Endodermal cell (in vitro differentiated cells): ENCODE measurements at places on chromosomes 3 and 15.

GRCh38 chr3:197431346-197431910, 124.3 kb downstream of the BDH1 start:
- DNase-seq, result no peak

DNA sequence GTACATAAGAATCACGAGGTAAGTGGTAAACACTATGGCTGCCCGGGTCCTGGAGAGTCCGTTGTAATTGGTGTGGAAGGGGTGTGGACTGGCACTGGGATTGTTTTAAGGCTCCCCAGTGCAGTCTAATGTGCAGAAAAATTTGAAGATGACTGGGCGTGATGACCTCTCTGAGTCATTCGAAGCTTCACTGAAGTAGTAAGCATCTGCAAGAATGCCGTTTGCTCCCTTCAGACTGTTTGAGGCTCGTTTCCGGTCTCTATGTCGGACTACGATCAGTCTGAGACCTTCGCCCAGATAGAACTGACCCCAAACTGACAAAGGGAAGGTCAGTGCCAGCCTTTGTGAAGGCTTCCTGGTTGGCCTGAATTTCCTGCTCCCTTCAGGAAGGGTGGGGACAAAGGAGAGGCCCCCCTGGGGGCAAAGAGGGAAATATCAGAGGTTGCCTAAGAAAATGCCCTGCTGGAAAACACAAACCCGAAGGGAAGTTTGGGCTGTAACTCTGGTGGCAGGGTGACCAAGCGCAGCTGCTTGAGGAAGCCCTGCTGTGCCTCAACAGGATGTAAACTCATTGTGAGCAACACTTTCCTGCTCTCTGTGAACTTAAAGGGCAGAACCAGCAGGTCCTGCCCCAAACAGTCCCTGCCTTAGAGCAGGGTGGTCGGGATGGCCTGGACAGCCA, 34.6 kb downstream of the BTD start:
- no peak for DNase-seq

DNA sequence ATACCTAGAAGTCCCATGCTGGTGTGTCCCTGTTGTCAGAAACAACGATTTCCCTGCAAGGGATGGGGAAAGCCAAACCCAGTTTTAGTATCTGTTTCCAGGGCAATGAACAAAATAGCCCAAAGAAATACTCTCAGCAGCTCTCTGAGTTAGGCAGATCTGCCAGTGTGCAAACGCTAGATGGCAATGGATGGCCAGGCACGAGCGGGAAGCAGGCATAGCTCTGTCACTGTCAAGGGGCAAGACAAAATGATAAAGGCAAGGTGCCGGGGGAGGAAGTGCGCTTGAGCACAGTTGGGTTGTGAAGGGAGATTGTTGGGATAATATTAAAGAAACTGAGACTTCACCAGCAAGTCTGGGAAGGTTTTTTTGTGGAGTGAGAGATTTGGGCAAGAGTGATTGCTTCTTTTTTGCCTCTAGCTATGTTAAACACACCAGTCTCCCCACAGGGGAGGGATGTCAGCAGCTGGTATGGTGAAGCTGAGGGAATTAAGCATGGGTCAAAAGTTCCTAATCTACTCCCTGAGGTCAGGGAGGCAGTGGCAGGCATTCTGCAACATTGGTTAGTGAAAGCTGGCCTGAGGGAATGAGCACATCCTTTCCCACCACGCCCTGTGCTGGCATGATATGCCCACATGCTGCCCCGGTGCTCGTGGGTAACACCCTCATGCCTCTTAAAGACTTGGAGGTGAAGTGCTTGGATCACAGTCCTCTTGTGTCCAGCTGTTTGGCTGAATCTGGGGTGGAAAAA, 117.5 kb downstream of the PDCD6IP start:
- DNase-seq, result peak; percentile 57

- DNase-seq, result no peak
Measured at GRCh38 chr3:65593780-65594752, 444.7 kb downstream of the MAGI1 start.

DNA sequence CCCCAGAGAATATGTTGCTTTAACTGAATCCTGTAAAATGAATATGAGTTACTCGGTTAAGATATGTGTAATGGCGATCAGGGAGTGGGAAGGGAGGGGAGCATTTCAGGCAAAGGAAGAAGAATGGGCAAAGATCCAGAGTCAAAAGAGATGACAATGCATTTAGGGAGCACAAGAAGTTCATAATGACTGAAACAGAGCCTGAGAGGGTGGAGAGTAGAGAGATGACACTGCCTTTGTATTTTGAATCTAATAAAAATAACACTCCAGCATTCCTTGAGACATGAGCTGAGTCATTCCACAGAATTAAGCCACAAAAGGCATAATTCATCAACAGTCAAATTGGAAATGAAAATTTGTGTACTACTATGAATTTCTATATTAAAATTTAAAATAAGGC, 105.3 kb upstream of the PEX5L start:
- no peak for DNase-seq

DNA sequence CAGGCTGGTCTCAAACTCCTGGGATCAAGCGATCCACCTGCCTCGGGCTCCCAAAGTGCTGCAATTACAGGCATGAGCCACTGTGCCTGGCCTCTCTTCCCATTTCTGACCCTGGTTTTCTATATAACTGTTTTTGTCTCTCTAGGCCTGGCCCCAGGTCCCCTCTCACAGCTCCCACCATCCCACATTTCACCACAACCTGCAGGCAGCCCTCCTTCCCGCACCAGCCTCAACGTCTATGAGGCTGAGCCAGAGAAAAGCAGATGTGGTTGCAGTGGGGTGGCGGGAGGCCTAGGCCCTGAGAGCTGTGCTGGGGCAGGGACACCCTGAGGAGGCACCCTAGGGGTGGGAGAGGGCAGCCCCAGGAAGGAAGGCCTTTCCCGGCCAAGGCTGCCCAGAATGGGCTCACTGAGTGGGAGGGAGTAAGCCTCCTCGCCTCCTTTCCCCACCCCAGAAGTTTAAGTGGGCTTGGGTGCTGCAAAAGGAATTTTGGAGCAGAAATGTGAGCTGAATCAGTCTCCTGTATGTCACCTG, 99.7 kb downstream of the LSM3 start:
- no peak for DNase-seq
